ENCODE measurements at places on chromosomes 1 and 21.

DNA sequence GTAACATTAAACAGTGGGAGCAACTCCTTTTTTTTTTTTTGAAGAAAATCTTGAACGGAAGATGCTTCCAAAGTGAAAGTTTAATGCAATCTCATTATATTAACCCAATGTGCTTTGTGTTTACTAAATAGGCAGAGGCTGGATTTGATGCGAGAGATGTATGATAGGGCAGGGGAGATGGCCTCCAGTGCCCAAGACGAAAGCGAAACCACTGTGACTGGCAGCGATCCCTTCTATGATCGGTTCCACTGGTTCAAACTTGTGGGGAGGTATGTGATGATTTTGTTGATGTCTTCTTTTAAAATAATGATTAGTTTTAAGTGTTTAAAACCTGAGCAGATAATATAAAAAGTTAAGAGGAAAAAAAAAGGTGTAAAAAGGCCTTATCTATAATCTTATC lies 74.2 kb upstream of the PGD start:
- no peak for DNase-seq

DNA sequence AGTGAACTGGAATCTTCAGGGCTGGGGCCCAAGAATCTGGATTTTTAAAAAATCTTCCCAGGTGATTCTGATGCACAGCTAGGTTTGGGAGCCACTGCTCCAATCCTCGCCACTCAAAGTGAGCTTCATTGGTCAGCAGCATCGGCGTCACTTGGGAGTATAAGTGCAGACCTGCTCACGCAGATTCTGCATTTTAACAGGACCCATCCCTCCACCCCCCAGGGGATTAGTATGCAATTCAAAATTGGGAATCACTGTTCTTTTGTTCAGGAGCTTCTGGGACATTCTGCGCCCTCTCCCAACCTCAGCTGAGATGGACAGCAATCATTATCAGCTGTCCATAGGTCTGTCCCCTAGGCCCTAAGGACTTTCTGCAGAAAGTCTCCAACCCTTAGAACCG lies 53.5 kb downstream of the LGR6 start:
- DNase-seq = no peak

GRCh38 chr1:194813096-194813495 lies 1626.7 kb upstream of the B3GALT2 start:
- DNase-seq = no peak

- peak; percentile 82 for DNase-seq
Observed at GRCh38 chr1:15918962-15919715, 56.8 kb downstream of the ZBTB17 start.

GRCh38 chr1:221637641-221638041 lies 104.2 kb downstream of the DUSP10 start:
- DNase-seq = peak; percentile 47

DNA sequence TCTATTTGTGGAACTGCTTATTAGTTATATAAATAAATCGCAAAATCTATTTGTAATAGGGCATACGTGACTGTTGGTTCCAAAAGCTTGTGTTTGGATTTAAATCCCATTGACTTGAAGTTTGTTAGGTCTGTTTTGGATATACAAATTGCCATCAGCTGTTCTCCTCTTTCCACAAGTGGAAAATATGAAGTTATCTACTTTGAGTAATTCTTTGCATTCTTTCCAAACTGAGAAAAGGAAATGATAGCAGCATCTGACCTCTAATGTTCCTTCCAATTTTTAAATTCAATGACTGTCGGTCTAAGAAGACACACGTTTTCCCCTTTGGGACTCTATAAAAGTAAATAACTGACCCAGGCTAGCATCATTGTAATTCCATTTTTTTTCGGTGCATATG lies 165.7 kb upstream of the SGIP1 start:
- no peak for DNase-seq

DNA sequence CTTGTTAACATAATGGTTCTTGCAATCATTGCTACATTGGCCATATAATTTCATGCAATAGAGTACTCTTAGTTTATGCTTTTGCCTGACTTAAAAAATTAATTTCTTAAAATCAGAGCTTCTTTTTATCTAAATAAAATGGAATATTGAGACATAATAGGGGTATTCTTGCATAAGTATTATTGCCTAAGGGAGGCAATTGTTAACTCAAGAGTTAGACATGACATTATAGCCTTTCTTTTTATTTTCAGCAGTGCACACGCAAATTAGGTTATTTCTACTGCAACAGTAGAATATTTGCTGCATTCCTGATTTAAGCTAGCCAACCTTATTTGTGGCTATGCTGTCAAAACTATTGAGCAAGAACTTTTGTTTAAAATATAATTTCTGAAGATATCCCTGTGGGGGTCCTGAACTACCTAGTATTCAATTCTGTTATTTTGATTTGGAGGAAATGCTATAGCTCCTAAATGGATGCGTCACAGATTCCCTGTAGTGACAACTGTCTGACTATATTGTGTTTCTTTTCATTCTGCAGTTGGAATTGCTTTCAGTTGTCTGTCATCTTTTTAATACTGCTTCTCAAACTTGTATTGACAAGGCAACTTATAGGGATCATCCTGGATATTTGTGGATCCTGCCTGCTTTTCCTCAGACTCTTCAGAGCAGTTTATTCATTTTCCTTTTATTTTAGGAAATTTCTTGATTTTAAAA lies 211.0 kb downstream of the PATJ start:
- DNase-seq = no peak

DNA sequence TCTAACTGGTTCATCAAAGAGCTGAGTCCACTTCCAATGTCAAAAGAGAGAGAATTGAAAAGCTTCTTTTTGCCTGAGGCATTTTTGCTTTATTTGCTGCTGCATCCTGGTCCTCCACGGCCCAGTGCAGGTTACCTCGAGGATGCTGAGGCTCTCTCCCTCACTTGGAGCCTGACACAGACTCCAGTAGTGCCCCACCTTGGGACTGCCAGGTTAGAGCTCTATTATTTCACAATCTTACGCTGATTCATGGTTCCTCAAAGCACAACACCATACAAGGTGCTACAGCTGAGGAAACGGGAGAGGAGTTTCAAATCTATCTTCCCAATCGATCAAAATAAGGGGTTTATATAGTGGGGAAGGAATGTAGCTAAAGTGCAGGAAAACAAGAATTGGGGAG lies 13.6 kb upstream of the PLPPR4 start:
- DNase-seq = no peak

DNA sequence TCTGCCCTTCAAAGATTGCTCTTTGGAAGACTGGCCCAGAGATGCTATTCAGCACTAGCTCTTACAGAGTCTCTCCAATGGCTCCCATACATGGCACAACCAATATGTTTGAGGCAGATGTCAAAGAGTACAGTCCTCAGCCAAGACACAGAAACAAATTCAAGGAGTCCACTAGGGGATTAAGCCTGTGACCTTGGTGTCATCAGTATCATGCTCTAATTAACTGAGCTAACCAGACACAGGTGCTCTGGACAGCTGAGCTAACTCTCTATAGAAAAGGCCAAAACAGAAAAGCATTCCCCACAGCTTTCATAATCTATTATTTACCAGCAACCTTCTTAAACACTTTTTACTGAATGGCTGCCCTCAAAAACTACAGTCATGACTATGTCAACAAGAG lies 666.0 kb upstream of the PLXNA2 start:
- DNase-seq = no peak

DNA sequence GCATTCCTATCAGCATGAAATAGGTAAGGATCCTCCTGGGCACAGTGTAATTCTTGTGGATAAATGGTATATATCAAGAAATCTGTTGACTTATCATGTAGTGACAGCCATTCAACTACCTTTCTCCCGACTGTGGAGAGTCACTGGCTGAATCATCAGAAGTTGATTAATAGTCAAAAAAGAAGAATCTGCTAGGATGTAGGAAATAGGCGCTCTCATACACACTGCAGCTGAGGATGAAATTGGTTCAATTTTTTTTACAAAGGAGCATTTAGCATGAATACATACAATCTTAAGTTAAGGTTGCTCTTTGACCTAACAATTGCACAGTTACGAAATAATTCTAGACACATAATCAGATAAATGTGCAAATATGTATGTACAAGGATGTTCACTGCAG lies 486.8 kb downstream of the ADGRL2 start:
- DNase-seq = no peak

DNA sequence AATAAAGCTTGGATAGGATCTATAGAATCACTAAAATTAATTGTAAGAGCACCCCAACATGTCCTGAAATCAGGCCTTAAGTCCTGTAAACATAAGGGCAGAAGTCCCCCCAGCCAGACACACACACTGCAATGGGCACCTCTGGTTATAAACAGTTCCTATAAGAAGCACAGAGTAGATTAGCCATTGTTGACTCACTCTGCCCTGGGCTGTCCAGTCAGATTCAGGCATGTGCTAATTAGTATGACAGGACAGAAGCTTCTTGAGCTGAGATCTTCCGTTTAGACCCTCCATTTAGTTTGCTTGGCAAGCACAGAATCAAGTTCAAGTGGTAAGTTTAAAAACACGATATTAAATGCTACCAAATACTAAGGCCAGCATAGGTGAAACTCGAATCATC lies 11.8 kb upstream of the DENND1B start:
- DNase-seq = peak; percentile 35

DNA sequence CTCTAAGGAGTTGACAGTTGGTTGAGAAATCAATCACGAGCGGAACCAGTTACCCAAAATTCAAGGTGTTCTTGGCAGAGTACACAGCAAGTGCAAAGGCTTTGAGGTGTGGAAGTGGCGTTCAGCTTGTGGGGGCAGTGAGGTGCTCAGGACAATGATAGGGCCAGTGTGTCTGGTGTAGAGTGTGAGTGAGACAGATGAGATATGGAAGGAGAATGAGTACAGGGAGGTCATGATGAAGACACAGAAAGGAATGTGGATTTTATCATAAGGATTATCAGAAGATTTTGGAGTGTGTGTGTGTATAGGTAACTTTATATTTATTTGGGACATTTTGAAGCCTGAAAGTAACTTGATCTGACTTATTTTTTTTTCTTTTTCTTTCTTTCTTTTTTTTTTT lies 40.9 kb downstream of the IFI44 start:
- DNase-seq = no peak

DNA sequence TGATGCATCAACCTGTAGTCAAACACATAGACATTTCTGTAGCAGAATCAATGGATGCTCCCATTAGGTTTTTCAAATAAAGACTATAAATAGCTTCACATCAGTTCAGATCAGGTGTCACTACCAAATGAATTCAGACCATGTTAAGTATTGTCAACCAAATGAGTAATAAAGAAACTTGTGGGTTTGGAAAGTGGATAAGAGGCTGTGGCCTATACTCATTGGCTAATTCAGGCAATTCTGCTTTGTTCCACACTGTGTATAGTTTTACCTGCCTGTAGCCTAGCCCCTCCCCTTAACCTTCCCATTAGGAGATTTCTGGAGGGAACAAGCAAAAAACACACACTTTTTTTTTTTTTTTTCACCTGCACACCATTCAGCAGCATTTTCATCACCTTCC lies 321.2 kb downstream of the HLX start:
- no peak for DNase-seq

- DNase-seq = peak; percentile 39
Observed at GRCh38 chr1:154567386-154568156, at the start of gene CHRNB2. Gene CHRNB2 (plus strand): TSS chr1:154567778. CDS start chr1:154568045, 267 bp downstream.

DNA sequence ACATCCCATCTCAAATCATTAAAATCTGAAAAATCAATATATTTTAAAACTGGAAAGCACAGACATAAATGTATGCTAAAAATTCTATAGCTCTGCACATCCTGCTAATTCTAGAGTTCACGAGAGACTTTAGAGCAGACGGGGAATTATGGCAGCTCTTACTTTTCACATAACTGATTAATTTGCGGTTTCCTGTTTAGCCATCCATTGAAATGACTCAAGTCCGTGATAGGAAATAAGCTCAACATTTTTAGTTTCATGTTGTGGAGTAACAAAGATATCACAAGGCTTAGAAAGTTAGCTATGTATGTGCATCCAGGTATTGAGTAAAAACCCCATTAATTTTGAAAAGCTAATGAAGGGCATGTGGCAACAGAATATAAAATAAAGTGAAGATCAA lies 123.2 kb downstream of the SMYD2 start:
- DNase-seq = peak; percentile 85

- no peak for DNase-seq
Observed at GRCh38 chr1:93770640-93771039, 89.0 kb upstream of the BCAR3 start.

DNA sequence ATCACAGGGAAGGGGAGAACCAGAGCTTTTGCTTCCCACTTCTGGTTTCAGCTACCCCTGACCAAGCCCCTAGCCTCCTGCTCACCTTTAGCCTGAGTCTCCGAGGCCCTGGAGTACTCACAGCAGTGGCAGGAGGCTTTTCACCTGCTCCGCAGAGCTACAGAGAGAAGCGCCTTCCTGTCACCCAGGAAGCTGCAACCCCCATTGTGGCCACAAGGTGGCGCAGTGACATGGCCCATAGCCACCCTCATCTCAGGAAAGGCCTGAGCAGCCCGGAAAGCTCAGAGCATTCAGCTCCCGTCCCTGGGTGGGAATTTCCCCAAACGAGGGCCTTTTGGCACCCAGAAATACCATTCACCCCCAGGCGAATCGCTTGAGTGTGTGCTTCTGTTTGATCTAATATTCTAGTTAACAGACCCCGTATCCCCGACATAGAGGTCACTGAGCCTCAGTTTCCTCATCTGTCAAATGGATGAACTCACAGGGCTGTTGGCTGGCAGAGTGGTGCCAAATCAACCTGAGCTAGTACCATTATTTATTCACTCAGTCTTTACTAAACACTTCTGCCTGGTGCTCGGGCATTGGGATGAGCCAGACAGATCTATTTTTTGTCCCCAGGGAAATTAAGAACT lies 25.3 kb downstream of the A3GALT2 start:
- peak; percentile 78 for DNase-seq

- DNase-seq = no peak
Observed at GRCh38 chr1:8903410-8903809, 24.9 kb upstream of the ENO1 start.

DNA sequence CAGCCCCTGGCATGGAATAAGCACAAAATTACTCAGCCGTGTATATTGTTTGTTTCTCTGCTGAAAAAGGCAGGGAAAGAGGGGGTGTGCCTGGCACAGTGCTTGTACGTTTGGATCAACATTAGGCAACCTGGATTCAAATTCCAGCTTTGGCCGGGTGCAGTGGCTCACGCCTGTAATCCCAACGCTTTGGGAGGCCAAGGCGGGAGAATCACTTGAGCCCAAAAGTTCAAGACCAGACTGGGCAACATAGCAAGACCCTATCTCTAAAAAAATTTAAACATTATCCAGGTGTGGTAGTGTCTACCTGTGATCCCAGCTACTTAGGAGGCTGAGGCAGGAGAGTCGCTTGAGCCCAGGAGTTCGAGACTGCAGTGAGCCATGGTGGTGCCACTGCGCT lies 152.9 kb upstream of the TMEM51 start:
- DNase-seq = no peak

GRCh38 chr1:44218503-44219300 lies 5.4 kb downstream of the DMAP1 start:
- no peak for DNase-seq

All from HT1080 (cell line).